Activated B cell treated with CpG ODN at 0.5 μM for 24 hours (primary cell): ENCODE measurements at places on chromosomes 7 and 10.

- no peak for DNase-seq
Observed at GRCh38 chr7:27964820-27965219, 215.8 kb downstream of the JAZF1 start.

DNA sequence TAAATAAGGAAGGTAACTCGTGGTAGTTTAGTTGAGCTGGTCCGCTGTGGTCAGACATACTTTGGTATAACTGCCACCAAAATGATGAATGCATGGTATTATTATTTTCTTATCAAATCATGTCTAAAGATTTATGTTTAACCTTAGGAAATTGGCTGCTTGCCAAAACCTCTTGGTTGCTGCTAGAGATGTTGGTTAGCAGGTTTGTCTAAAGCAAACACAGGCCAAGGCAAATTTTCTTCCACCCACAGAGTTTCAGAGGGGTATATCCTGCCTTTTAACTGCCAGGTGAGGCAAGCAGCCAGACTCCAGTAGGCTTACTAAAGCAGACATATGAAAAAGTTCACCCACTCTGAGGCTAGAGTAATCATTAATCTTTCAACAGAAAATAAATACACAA is 101.4 kb downstream of the SEMA3E start:
- no peak for DNase-seq

DNA sequence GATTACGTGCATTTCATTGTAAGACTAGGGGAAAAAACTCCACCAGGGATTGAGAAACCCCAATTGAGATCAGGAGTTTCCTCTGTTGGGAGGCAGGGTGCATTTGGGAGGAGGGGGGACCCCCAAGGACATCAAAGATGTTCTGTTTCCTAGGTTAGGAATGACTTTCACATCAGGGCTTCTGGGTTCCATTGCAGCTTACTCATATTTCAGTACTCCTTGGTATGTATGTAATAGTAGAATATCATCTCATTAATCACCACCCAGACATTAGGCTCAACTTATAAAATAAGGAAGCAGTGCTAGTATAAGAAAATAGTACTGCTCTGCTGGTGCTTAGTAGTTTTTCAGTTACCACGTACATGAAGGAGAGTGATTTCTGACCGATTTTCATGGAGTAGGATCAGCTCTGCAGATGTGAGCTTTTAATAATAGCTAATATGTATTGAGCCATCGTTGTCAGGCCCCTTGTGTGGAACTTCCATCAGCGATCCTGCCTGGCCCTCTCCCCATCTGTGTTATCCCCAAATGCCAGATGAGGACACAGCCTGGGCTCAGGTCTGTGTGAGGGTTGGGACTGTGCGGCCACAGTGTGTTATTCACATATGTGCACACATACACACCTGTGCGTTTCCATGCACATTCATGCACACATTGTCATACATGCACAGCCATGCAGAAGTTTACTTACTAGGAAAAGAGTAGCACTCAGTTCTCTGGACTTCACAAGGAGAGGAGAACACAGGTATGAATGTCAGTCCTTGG is 23.5 kb downstream of the UPP1 start:
- no peak for DNase-seq

GRCh38 chr10:18157881-18158280 is 17.7 kb downstream of the CACNB2 start:
- DNase-seq, result no peak

DNA sequence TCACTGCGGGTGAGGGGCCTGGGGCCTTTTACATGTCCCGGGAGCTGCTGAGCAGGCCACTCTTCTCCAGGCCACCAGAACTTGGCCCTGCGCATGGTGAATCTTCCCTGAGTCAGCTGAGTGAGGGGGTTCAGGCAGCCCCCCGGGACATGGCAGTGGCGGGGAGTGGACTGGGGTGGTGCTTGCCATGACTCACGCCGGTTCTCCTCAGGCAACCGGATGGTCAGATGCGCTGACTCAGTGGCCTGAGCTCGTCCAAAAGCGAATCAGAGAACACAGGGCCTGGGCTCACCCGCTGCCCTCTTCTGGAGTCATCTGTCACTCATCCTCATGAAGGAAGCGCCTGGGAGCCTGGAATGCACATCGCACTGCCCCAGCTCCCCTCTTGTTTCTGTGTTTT is 33.5 kb downstream of the HTRA1 start:
- no peak for DNase-seq

- no peak for DNase-seq
Observed at GRCh38 chr10:75469006-75469616, 37.7 kb downstream of the LRMDA start.

GRCh38 chr10:121418126-121418777 is 180.0 kb downstream of the FGFR2 start:
- DNase-seq, result no peak

- no peak for DNase-seq
Observed at GRCh38 chr7:3636131-3636860, 335.2 kb downstream of the SDK1 start.

- no peak for DNase-seq
Observed at GRCh38 chr7:138898255-138898654, 82.9 kb downstream of the KIAA1549 start.

GRCh38 chr10:92014620-92015019 is 91.0 kb downstream of the BTAF1 start:
- no peak for DNase-seq

GRCh38 chr7:138872576-138872975 is 74.6 kb upstream of the ATP6V0A4 start:
- DNase-seq, result no peak

DNA sequence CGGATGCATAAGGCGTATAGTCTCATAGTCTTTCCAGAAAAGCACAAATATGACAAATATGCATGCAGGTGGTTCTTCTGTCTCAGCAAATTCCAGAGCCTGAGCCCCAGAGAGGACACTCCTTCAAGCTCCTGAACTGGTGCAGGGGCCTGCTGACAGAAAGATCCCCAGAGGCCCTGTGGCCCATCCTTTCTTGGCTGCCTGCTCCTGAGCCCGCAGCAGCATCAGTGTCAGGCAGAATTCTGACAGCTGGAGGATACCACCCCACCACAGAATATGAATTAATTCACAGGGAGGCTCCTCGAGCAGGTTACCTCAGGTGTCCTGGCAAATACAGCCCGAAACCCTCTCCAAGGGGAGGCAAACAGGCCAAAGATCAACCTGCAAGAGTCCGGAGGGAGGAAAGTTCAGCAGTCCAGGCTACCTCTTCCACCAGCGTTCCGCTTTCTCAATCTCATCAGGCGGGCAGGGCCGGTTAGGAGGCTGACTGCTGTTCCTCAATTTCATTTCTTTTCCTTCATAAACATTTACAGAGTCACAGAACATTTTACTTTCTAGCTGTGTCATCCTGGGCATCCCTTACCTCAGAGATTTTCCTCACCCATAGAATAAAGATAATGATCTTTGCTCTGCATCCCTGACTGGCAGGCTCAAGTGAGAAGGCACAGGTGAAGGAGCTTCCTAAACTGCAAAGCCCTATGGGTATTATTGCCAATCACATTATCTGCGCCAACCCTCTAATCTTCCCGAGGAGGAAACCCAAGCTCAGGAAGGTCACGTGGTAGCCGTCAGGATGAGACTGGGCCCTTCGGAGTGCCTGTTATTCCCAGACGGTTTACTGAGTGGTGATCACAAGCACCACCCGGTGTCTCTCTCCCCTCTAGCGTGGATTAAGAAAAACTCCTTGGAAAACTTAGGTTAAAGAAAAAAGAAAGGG is 1.4 kb downstream of the DNAJB12 start:
- DNase-seq, result no peak

- DNase-seq, result no peak
Observed at GRCh38 chr7:144565586-144565985, 162.1 kb upstream of the NOBOX start.
